ENCODE measurements at places on chromosomes 3 and 15.

DNA sequence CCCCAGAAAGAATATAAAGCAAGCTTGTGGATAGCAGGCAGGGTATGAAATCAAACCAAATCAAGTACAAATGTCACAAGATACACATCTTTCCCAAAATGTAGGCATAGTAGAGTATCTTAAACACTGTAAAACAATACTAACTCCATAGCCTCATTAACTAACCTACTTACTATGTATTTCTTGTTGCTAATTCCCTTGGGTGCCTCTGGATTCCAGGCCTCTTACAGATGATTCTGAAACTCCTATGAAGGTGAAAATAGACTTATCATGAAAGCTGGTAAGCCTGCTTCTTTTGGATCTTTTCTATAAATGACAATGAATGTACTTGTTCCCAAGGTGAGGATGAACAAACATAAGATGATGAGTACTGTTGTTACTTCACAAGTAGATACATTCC is 93.8 kb downstream of the FRMD5 start:
- no peak for DNase-seq

DNA sequence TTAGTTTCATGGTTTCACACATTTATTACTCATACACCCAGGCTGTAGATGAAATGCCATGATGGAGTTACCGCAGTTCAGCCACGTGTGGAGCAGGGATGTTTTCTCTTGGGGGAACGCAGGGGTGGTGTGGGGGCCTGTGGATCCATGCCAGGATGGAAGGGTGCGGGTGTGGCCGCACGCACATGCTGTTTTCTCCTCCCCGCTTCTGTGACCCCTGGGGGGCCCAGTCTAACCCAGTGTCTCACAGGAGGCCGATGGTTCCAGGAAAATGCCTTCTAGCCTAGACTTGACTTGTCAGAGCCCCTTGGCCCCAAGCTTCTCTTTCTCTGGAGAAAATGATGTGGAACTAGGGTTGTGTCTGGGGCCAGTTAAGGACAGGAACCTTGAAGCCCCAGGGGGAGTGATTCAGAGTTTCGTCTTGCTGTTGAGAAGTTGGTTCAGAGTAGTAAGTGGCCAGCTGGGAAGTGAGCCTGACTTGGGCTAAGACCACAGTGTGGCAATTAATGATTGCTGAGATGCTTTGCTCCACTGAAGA is 240.4 kb upstream of the BHLHE40 start:
- DNase-seq = no peak

- DNase-seq = no peak
Measured at GRCh38 chr3:194235160-194235559, 99.2 kb downstream of the HES1 start.

- no peak for DNase-seq
Measured at GRCh38 chr3:73453666-73454065, 171.1 kb downstream of the PDZRN3 start.

GRCh38 chr3:161649900-161650484 is 153.4 kb downstream of the OTOL1 start:
- DNase-seq = no peak

- no peak for DNase-seq
Measured at GRCh38 chr15:58049520-58050227, 15.8 kb downstream of the ALDH1A2 start.

- no peak for DNase-seq
Measured at GRCh38 chr3:77038930-77039605, 831 bp upstream of the ROBO2 start.

DNA sequence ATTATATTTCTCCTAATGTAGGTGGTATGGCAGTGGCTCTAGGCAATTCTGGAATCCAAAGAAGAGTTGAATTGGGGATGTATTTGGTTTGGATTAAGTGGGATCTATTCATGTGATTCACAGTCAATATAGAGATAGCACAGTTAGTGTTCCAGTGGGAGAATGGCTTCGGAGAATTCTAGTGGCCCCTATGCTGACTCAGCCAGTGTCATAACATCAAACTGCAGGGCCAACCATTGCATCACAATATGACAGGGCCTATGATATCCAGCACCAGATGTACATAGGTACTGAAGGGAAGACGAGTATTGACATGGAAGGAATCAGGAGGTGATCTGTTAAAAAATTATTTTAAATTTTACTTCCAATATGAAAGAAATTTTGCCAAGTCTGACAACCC is 302.8 kb upstream of the UBE2E2 start:
- DNase-seq = no peak

DNA sequence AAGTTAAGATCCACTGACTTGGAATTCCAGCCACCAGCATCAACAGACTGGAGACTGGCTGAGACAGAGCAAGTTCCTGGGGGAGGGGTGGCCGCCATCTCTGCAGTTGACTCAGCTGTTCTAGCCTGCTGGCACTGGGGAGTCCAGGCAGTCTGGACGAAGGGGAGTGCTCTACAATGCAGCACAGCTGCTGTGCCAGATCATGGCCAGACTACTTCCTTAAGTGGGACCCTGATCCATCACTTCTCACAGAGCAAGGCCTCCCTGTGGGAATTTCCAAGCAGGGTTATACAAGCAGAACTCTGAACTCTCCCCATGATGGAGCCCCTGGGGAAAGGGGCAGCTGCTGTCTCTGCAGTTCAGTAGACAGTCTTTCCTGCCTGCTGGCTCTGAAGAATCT is 35.2 kb downstream of the PYGO1 start:
- DNase-seq = no peak

- DNase-seq = peak; percentile 58
Measured at GRCh38 chr3:16467393-16467792, 46.1 kb downstream of the RFTN1 start.

- DNase-seq = no peak
Measured at GRCh38 chr3:121411523-121411922, 134.3 kb downstream of the POLQ start.

DNA sequence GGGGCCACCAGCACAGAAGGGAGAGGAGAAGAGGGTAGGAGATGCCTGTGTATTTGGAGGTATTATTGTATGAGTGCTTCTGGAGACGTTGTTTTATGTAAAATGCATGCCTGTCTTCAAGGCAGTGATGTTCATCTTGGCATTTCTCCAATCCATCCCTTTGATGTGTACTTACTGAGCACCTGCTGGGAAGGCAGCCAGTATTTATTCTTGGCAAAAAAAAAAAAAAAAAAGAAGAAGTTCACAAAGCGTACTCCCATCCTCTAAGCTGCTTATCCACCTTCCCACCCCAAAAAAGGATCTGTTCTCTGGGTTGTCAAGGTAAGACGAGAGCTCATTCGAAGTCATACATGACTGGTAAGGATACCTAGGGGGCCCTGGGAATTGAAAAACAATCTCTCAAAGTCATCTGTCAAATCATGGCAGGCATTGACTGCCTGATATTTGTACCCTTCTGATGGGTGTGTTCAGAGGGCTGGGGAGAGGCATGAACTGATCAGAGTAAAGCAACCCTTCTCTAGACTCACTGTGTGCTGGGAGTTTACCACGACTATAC is 30.0 kb upstream of the SLC6A1 start:
- no peak for DNase-seq

- DNase-seq = no peak
Measured at GRCh38 chr3:172312001-172312400, 136.3 kb downstream of the GHSR start.

- DNase-seq = no peak
Measured at GRCh38 chr15:86041399-86041798, 38.3 kb upstream of the AGBL1 start.

DNA sequence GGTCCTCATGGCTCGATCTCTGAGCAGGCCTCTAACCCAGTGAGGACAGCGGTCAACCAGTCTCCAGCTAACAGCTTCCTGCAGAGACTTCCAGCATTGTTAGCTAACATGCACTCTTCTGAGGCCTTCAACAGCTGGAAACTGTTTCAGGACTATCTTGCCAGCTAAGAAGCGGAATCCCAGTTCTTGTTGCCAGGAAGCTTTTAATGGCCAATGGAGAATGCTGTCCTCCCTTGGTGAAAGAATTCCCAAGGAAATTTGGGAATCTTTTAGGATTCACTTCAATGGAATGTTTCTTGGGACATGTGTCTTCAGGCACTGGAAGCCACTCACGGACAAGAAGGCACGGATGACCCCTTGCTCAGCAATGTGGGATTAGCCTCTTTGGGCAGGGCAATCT is 91.7 kb downstream of the CEMIP start:
- DNase-seq = no peak

GRCh38 chr3:66554178-66554577 is 53.4 kb upstream of the LRIG1 start:
- no peak for DNase-seq

- DNase-seq = no peak
Measured at GRCh38 chr3:98041350-98041749, 6.2 kb upstream of the GABRR3 start.

GRCh38 chr3:10180289-10180688 is 15.6 kb downstream of the IRAK2 start:
- no peak for DNase-seq

DNA sequence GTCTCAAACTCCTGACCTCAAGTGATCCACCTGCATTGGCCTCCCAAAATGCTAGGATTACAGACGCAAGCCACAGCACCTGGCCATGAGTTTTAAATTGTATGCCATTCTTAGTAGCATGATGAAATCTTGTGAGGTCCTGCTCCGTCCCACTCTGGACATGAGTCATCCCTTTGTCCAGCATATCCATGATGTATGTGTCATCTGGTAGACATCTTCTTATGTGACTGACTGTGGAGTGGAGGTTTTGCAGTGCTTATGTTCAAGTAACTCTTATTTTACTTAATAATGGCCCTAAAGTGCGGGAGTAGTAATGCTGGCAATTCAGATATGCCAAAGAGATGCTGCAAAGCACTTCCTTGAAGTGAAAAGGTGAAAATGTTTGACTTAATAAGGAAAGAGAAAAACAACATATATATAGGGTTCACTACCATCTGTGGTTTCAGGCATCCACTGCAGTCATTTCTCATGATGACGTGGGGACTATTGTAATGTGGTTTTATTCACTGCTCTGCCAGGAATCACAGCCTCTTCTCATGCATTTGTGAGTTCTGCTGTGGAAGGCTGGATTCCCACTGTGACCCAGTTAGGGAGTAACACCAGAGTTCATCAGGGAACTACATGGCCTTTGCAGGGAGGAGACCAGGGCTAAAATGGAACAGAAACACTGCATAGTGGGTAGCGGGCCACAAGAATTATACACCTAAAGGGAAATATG is 204.6 kb upstream of the STRIT1 start:
- DNase-seq = no peak

DNA sequence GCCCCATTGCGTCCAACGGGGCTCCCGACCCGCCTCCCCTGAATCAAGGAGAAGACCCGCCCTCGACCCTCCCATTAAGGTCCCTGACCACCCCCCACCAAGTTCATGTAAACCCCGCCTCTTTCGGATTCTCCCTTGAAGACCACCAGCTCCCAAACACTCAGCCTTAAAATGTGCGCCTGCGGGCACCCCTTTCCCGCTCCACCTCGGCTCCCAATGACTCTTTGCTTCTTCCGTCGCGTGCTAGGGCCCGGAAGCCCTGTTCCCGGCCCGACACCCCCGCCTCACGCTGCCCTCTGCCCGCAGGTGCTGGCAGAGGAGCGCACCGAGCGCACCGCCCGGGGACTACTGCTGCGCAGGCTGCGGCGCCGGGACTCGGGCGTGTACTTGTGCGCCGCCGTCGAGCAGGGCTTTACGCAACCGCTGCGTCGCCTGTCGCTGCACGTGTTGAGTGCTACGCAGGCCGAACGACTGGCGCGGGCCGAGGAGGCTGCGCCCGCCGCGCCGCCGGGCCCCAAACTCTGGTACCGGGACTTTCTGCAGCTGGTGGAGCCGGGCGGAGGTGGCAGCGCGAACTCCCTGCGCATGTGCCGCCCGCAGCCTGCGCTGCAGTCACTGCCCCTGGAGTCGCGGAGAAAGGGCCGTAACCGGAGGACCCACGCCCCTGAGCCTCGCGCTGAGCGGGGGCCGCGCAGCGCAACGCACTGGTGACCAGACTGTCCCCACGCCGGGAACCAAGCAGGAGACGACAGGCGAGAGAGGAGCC is 2.7 kb upstream of the LSMEM2 start:
- DNase-seq = no peak

DNA sequence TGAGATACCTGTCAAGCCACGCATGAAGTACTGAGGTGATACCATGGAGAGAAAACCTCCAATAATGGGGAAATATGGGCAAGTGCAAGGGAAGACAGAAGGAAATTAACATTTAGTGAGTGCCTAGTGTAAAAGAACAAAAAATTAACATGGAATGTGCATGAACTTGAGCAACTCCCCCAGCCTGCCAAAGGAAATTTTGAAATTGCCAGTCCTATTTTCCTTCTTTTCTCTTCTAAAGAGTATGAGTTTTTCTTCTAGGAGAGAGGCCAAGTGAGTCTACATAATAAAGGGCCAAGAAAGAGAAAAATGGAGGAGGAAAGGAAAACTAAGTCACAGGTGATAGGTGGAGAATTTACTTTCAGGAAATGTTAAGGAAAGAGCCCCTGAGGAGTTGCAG is 602.4 kb upstream of the MDFIC2 start:
- no peak for DNase-seq

DNA sequence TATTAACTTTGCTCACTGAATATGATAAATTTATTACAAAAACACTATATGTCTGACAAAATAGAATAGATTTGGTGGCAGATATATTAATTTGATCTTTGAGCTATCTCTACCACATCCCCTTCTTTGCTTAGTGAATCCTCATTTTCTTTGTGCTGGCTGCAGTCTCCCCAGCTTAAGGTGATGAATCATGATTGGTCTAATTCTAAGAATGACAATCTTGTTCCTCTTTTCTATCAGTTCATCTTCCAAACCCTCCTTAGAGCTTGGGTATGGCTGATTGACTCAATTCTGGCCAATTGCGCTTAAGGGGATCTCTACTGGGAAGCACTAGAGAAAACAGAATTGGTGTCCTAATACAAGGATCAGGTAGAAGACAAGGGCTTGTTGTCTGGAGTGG is 309.6 kb upstream of the GOLIM4 start:
- no peak for DNase-seq

- DNase-seq = no peak
Measured at GRCh38 chr3:54476891-54477290, 354.5 kb downstream of the CACNA2D3 start.

DNA sequence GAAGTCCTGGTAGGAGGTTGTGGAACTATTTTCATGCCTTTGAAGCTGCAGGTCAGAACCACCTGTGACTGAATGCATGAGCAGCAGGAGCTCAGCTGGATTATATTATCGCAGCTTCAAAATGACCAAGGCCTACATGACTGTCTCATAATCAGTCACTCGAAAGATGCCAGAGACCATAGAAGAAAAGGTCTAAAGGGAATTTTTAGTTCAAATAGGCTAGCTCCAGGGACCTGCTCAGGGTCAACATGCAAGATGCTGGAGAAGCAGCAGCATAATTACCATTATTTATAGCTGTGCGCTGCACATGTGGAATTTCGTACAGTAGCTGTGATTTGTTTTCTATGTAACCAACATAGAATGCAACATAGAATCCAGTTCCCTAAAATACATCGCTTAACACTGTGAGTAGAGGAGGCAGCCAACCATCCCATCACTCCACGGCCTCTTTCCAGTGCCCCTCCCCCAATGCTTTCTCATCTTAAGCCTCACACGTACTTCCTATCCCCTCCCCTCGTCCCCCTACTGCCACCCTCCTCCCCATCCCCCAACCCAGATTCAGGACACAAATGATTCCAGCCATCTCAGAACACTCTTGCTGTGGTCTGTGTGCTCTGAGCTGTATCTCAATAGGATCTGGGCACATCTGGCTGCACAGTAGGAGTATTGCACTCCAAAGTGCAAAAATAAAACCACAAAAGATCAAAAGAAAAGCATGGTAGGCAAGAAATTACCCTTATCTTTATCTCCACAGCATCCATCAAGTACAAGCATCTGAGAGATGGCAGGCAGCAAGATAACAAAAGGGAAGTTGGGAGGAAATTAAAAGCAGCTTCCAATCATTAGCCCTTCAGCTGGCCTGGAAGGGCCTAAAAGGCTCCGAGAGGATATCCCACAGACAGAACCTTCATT is 352.8 kb upstream of the SEMA6D start:
- DNase-seq = no peak
